ENCODE measurements at places on chromosomes 12 and 14.

DNA sequence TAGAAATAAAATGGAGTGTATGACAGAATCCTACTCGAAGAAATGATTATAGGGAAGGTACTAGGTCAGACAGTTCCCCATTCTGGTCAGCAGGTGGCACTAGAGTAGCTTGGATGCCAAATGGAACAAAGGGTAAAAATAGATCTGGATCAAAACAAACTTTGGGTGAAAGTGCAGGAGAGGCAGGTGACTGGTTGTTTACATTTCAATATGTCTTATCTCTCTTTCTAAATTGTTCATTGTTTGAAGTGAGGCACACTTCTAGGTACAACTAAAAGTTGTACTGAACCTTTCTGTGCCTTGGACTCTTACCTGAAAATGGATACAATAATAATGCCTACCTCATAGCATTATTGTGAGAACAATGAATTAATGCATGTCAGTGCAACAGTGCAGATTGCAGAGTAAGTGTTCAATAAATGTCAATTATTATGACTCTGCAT, 62.0 kb upstream of the OSBPL8 start:
- peak; percentile 66 for DNase-seq

GRCh38 chr14:79599239-79599638, 612.1 kb downstream of the DIO2 start:
- DNase-seq = no peak

DNA sequence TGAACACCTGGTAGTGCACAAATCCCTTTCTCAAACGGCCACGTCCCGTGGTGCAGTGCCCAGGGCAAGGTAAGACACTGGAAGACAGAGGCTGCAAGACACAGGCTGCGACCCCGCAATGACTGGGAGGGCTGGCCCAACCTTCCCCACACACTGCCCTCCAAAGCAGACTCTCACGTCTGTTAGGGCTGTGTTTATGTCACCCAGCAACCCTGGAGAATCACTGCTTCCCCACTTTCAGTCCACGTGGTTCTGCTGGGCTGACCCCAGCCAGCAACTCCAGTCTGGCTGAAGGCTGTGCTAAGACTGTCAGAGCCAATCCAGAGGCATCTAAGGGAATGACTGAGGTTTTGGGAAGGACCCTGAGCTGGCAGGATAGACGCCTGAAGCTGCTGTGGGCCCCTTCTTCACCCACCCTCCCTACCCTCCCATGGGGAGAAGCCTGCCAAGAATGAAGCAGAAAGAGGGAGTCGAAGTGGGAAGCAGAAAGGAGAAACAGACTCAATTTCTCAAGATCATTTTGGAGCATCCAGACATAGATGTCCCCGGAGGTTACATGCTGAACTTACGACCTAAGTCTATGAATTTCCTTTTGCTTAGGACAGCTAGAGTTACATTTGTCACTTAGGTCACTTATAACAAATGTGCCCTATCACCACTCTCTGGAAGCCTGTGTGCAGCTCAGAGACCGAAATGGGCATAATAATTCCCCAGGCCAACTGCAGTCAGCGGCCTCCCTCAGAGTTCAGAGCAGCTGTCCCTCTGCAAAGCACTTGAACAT, 11.7 kb downstream of the KDM2B start:
- DNase-seq = peak; percentile 31

- no peak for DNase-seq
These were observed 209.9 kb upstream of the NOS1 start for GRCh38 chr12:117571321-117571720.

GRCh38 chr14:98954349-98955000, 317.5 kb downstream of the BCL11B start:
- no peak for DNase-seq

GRCh38 chr12:93745286-93745685, 68.1 kb downstream of the CRADD start:
- no peak for DNase-seq

- peak; percentile 86 for DNase-seq
These were observed 113.7 kb downstream of the NCOR2 start for GRCh38 chr12:124453419-124454351.

DNA sequence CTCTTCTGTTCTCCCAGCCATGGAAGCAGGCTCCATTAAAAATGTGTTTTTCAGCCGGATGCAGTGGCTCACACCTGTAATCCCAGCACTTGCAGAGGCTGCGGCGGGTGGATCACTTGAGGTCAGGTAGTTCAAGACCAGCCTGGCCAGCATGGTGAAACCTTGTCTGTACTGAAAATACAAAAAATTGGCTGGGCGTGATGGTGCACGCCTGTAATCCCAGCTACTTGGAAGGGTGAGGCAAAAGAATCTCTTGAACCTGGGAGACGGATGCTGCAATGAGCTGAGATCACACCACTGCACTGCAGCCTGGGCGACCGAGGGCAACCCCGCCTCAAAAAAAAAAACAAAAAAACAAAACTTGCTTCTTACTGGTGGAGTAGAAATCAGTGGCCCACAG, 39.8 kb downstream of the FNTB start:
- DNase-seq = no peak

DNA sequence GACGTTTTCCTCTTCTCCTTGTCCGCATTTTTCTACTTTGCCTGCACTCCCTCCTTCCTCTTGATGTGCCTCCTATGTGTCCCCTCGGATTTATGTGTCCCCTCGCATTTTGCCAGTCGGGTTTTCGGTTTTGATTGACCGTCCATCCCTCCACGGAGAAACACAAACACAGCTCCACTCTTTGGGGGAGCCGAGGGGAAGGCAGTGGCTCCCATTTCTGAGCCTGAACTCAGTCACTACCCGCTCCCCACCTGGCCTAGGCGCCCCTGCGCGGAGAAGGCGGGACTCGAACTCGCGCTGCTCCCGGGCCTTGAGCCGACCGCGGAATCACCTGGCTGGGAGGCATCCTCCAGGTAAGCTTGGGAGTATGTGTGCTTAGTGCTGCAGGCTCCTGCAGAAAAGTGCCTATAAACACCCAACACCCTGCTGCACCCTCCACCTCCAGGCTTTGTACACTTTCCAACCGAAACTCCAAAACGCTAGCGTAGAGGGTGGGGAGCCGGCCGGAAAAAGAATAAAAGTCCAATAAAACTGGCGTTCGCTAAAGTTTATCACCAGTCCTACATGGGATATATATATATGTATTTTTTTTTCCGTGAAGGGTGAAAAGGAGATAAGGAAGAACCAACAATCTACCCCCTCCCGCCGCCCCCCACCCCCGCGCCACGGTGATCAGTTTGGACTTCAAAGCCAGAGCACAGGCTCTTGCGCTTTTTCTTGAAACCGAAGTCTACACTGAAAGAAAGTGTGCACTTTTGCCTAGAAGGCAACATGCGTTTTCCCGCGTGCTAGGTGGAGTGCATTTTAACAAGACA, 3.3 kb upstream of the CCND2 start:
- DNase-seq = no peak

GRCh38 chr14:74579447-74580274, 32.4 kb downstream of the LTBP2 start:
- peak; percentile 66 for DNase-seq

DNA sequence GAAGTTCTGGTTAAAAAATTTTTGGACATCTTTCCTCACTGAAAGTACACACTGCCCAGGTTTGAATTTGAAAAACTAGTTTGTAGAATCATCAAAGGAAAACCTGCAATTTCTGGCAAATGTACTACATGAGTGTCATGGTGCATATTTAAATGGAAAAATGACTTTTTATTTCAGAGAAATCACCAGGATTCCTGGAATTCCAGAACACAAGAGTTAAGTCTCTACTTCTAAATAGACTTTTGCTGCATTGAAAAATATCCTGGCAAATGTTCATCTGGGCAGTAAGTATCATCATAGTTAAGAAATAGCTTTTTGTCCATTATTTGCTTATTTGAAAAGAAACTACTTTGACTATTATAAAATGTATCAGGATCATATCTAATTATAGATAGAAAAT, 275.1 kb downstream of the PRKD1 start:
- DNase-seq = no peak

DNA sequence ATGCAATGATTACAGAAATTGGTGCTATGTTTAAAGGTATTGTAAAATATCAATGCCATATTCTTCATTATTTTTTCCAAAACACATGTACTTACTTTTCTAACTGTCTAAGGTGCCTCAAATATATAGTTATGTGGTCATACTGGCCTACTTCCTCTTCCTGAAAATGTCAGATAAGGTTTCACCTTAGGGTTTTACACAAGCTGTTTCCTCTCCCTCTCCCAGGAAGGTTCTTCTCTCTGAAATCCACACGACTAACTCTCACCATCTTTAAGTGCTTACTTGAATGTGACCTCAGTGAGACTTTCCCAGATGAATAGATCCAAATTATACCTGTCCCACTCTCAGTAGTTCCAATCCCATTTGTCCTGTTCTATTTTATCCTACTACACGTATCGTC, 11.6 kb upstream of the CLEC4D start:
- DNase-seq = no peak

GRCh38 chr12:88238406-88238805, 96.3 kb downstream of the TMTC3 start:
- no peak for DNase-seq
